Activated naive CD4-positive, alpha-beta T cell treated with anti-CD3 and anti-CD28 coated beads, Interleukin-2, amount 50 U/mL, for 72 hours (primary cell): ENCODE measurements at places on chromosomes 4 and X. TPM values are rescaled to one million over a fixed set of nuclear protein-coding genes. Genes with fewer than 3 reads are reported as not detected.
A peak's percentile ranks its signal among the peaks of the same experiment; 100 is the strongest.

MAN2B2 gene
- 21.4 TPM for total RNA-seq

MAGEA1 gene
- total RNA-seq: not detected

TXK gene
- 16.4 TPM for total RNA-seq

GRCh38 chrX:11792461-11793421 lies 34.7 kb downstream of the MSL3 start:
- peak; percentile 72 for DNase-seq
